ENCODE measurements at places on chromosomes 12 and 14.

GRCh38 chr14:88249266-88249665 lies 73.8 kb downstream of the KCNK10 start:
- no peak for DNase-seq

DNA sequence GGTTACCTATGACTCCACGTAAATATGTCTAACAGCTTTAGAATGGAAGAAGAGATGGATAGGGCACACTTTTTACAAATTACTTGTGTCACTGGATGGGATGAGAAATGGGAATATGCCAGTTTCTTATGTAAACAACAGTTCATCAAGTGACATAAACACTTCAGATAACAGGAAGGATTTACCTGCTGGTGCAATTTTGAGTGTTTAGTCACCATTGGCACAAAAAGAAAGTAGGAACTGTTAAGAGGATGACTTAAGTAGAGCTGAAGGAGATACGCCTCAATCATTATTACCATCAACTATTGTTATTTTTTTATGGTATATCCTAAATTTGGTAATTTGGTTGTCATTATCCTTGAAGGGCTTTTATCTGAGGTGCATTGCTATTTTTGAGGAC lies 83.2 kb downstream of the RMST start:
- DNase-seq, result no peak

GRCh38 chr12:111467092-111467856 lies 61.6 kb downstream of the SH2B3 start:
- DNase-seq, result no peak

GRCh38 chr12:110370732-110371231 lies 32.7 kb downstream of the ANAPC7 start:
- DNase-seq, result no peak

DNA sequence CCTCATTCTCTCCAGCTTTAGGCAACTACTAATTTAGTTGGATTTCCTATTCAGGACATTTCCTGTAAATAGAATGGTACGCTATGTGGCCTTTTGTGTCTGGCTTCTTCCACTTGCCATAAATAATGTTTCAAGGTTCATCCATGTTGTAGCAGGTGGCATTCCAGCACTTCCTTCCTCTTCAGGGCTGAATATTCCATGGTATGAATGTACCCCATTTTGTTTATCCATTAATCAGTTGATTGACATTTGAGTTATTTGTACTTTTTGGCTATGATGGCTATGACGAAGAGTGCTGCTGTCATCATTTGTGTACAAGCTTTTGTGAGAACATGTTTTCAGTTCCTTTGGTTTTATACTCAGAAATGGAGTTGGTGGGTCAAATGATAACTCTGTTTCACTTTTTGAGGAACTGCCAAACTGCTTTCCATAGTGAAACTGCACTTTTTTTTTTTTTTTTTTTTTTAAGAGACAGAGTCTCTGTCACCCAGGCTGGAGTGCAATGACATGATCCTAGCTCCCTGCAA lies 6.5 kb upstream of the CDK2AP1 start:
- DNase-seq, result no peak

DNA sequence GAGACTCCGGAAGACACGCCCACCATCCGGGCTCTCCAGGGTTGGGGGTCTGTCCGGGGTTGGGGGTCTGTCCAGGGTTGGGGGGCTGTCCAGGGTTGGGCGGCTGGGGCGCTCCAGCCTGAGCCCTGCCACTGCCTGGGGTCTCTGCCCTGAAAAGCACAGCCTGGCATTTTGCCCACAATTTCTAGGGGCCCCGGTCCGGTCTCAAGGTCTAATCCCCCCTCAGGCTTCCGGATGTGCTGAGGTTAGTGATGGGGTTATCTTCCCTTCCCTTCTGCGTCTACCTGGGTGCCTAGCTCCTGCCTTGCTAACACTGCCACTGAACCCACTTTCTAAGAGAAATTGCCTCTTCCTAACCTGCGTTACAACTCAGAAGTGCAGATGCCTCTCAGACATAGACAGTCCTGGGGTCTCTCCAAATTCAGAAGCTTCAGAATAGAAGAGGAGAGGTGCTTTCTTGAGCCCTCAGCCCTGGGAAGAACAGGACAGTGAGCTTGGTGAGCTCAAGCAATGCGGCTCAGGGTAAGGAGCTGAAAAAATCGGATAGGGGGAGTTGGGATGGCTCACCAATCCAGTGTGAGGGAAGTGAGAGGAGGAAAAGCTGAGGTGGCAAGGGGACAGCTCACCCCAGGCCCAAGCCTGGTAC lies 5.7 kb downstream of the LHX5 start:
- DNase-seq, result no peak

- no peak for DNase-seq
These were observed 11.6 kb upstream of the TMEM117 start for GRCh38 chr12:43824207-43824775.

GRCh38 chr14:69948351-69948750 lies 69.1 kb downstream of the SMOC1 start:
- DNase-seq, result peak; percentile 35

- DNase-seq, result no peak
These were observed 63.4 kb upstream of the FBRSL1 start for GRCh38 chr12:132426349-132427173.

GRCh38 chr14:105774001-105774400 lies 247.6 kb downstream of the TMEM121 start:
- no peak for DNase-seq

GRCh38 chr14:50364792-50365191 lies 31.9 kb downstream of the CDKL1 start:
- DNase-seq, result no peak
